ENCODE measurements at places on chromosomes 3 and 15. TPM values are rescaled to one million over a fixed set of nuclear protein-coding genes. Genes with fewer than 3 reads are reported as not detected.

Gene EXOG
- 14.5 TPM for total RNA-seq

Gene SEMA5B
- total RNA-seq: not detected

Gene MTMR10
- total RNA-seq: 21.8 TPM

Gene AVEN
- 37.4 TPM for total RNA-seq

Gene HERC2
- 53.6 TPM for total RNA-seq

All from osteoblast (primary cell).